ENCODE measurements at places on chromosomes 2 and 18.
A peak's percentile ranks its signal among the peaks of the same experiment; 100 is the strongest.

GRCh38 chr2:68412127-68412819, 47.2 kb downstream of the PLEK start:
- no peaks in the 10 kb centered on the region for H3K36me3 ChIP-seq
- no peak overlapping the region for H3K27ac ChIP-seq
- peaks cover 21% of the 10 kb centered on the region for H3K27me3 ChIP-seq
- no peak overlapping the region for H3K4me3 ChIP-seq
- peaks cover 4% of the 10 kb centered on the region for H3K4me1 ChIP-seq
- no peak for DNase-seq

DNA sequence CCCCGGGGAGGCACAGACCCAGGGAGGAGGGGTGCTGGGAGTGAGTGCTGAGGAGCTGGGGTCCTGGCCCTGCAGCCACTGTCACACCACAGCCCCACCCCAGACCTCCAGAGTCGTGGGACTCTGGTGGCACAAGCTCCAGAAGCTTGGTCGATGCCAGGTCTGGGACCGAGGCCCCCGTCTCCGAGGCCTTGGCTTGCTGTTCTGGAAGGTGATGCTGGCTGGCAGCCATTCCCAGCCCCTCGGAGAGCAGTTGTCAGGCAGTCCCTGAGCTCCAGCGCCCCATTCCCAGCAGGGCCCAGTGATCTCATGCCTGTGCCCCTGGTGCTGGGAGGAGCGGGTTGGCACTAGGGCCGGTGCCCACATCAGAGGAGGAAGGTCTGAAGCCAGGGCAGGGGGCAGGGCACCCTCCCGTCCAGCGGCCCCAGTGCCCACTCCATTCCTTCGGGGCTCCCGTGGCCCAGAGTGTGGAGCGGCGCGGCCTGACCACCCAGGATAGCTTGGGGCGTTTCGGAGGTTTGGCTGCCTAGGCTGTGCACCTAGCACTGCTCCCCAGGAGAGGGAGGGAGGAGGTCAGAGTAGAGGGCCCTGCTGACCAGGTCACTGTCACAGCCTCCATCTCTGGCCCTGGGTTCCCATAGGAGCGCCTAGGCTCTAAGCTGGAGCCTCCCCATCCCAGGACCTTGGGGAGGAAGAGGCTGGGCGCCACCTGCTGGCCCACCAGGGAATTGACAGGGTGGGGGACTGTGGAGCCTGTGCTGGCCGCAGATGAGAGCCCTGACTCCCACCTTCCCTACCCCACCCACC, 16.8 kb upstream of the ALPI start:
- H3K27me3 ChIP-seq, result peaks cover 2% of the 10 kb centered on the region
- no peaks in the 10 kb centered on the region for H3K4me1 ChIP-seq

DNA sequence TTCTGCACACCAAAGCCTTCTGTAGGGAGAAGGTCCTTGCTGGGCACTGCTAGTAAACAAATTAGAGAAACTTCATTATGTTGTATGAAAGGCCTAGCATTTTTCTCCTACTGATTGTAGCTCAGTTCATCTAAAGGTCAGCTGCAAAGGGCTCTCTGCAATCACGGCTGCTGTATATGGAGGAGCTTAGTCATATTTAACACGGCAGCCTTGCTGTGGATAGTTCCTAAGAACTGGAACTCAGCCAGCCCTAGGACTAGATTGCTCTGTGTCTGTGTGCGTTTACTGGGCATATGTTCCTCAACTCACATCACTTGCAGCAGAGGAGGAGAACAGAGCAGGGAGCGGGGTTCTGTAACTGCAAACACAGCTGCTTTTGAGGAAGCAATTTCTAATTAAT, 1103.9 kb upstream of the KLHL29 start:
- H3K27ac ChIP-seq, result no peak overlapping the region
- no peak for DNase-seq

DNA sequence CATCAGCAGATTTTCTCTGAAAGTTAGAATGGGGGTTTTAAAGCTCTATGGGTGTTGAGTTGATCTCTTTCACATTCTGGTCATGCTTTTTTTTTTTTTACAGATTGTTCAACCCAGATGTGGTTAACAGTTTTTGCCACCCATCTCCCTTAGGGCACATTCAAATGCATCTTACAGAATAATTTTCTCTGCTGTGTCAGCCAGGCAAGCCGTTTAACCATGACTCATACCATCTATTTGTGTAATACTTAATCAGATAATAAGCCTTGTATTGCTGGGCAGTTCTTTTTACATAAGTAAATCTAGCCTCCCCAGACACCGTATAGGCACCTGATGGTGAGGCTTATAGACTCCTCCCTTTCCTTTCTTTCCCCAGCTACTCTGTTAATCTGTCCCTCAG, 62.0 kb downstream of the TGIF1 start:
- no peak overlapping the region for H3K4me3 ChIP-seq
- H3K27me3 ChIP-seq, result peaks cover 1% of the 10 kb centered on the region
- no peak for DNase-seq
- no peak overlapping the region for H3K27ac ChIP-seq
- H3K4me1 ChIP-seq, result peaks cover 3% of the 10 kb centered on the region

GRCh38 chr18:74748809-74749208, 151.1 kb downstream of the ZNF407 start:
- no peak overlapping the region for H3K27ac ChIP-seq
- H3K36me3 ChIP-seq, result no peaks in the 10 kb centered on the region
- H3K27me3 ChIP-seq, result no peaks in the 10 kb centered on the region
- no peaks in the 10 kb centered on the region for H3K4me1 ChIP-seq
- no peak for DNase-seq

DNA sequence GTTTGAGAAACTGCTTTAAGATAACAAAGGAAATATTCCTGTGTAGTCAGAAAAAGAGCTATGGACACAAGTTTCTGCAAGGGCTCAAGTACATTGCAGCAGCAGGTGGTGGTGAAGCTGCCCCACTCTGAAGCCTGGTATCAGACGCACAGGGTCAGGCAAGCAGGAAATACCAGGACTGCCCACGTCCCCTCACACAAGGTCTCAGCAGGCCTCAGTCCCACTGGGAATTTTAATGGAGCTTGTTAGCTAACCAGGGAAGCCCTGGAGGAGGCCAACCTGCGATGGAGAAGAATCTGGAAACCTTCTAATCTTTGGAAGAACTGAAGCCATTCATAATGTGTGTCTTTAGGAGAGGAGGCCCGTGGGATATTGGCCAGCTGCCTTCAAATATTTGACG, 168.3 kb downstream of the UXS1 start:
- H3K36me3 ChIP-seq, result no peaks in the 10 kb centered on the region
- peaks cover 7% of the 10 kb centered on the region for H3K27me3 ChIP-seq
- H3K4me3 ChIP-seq, result no peak overlapping the region
- H3K27ac ChIP-seq, result no peak overlapping the region

DNA sequence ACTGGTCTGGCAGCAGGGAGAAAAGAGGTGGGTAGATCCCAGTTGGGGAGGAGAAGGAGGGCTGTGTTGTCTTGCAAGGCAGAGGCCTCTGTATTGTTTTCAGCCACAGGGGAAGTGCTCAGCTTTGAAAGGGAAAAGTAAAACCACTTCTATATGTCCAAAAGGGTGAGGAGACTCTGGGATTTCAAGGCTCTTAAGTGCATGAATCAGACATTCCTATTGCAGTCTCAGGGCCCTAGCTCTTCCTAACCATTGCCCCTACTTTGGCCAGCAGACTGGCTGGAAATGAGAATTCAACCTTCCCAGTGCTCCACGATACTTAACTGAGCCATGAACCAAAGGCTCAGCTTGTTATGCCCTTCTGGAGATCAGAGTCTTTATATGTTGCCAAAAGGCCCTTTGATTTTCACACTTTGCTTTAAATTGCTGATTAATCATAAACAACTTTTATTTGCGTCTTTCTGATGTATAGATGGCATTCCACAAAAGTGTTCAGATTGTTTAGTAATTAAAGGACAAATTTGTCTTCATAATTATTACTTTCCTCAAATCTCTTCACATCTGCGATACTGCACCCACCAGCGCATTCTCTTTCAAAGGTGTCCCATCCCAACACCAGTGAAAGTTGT, 313.8 kb upstream of the MMADHC start:
- H3K36me3 ChIP-seq, result no peaks in the 10 kb centered on the region
- no peaks in the 10 kb centered on the region for H3K4me1 ChIP-seq
- H3K4me3 ChIP-seq, result no peak overlapping the region
- H3K27ac ChIP-seq, result no peak overlapping the region
- no peaks in the 10 kb centered on the region for H3K27me3 ChIP-seq
- no peak for DNase-seq

GRCh38 chr18:57443247-57443646, 8.1 kb downstream of the ONECUT2 start:
- H3K4me3 ChIP-seq, result no peak overlapping the region
- H3K27ac ChIP-seq, result no peak overlapping the region
- H3K27me3 ChIP-seq, result peaks cover 68% of the 10 kb centered on the region

DNA sequence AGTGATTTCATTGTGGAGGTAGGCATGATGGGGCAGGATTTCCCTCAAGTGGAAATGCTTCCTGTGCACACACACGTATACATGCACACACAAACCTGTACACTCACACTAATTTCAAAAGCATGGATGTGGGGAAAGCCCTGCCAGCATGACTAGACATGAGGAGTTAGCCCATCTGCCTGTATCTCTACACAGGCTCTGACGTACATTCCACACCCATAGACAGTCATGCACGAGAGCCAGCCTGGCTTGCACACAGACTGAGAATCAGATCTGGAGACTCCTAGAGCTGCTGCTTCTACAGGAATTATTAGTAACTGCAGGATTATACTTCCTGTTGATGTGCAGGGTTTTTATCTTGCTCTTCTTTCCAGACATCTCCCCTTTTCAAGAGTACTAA, 27.3 kb upstream of the NFU1 start:
- H3K27ac ChIP-seq, result no peak overlapping the region
- peaks cover 51% of the 10 kb centered on the region for H3K36me3 ChIP-seq
- no peak for DNase-seq

- H3K27ac ChIP-seq, result peak overlapping the region; percentile 34
- peaks cover 18% of the 10 kb centered on the region for H3K4me1 ChIP-seq
- H3K36me3 ChIP-seq, result no peaks in the 10 kb centered on the region
- peaks cover 4% of the 10 kb centered on the region for H3K27me3 ChIP-seq
Observed at GRCh38 chr2:128520340-128520739, 201.7 kb upstream of the HS6ST1 start.

- no peaks in the 10 kb centered on the region for H3K27me3 ChIP-seq
- H3K27ac ChIP-seq, result no peak overlapping the region
Observed at GRCh38 chr2:119369845-119370244, 3.1 kb downstream of the DBI start.

DNA sequence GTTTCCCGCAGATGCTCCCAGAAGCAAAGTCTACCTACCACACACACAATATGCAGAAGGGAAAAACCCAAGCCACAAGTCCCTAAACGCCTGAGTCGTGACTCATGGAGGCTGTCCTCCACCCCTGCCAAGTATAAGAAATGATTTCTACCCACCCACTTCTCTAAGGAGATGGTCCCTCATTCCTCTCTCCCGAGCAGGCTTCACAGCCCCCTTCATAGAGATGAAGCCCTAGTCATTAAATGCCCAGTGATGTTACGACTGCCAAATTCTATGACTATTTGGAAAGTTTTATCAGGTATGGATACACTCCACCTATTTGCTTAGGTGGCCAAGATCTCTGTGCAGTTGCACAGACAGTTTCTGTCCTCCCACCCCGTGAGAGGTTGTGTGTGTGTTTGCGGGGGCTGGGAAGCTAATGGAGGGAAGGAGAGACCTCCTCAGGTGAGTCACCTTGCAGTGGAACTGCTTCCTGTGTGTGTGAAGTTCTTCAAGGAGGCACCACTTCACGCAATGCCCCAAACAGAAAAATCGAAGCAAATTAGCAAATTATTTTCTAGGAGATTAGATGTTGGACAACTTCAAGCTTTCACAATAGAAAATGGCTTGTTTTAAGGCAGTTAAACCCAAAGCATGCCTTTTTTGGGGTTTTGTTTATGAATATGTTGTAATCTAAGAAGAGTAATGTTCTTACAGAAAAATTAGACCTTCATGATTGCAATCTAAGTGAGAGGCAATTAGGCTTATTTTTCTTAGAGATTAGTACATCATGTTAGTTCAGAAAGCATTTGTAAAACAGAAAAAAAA, 175.2 kb downstream of the TGIF1 start:
- H3K4me1 ChIP-seq, result peaks cover 22% of the 10 kb centered on the region
- peak overlapping the region; percentile 62 for H3K4me3 ChIP-seq
- peak; percentile 83 for DNase-seq
- no peaks in the 10 kb centered on the region for H3K36me3 ChIP-seq

DNA sequence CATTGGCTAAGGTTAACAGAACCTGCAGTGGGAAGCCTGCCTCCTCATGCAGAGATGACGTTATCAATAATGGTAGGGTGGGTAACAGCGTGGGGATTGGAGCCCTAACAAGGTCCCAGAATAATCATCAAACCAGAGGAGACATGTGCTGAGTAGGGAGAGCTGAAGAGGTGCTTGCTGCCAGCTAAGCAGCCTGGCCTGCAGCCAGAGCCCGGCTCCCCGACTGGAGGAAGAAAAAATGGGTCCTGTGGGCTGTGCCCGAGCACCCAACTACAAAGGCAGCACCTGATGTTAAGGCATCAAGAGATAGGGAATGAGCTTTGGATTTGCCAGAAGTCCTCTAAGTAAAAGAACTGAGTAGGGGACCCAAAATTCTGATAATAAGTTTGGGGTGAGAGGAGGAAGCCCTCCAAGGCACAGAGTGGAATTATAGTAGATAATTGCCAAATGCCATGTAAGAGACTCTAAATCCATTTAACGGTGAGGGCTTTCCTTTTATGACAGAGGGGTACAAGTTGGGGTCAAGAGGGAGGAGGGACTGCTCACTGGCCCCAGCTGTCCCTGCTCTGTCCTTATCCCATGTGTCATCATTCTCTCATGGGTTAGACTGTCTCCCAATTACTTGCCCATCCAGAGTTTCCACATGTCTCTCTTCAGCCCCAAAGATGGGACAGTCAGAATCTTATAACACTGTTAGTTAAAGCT, 156.1 kb downstream of the ANTXR1 start:
- no peak overlapping the region for H3K27ac ChIP-seq
- no peaks in the 10 kb centered on the region for H3K4me1 ChIP-seq
- H3K27me3 ChIP-seq, result peaks cover 29% of the 10 kb centered on the region
- H3K36me3 ChIP-seq, result no peaks in the 10 kb centered on the region
- no peak overlapping the region for H3K4me3 ChIP-seq
- DNase-seq, result no peak

DNA sequence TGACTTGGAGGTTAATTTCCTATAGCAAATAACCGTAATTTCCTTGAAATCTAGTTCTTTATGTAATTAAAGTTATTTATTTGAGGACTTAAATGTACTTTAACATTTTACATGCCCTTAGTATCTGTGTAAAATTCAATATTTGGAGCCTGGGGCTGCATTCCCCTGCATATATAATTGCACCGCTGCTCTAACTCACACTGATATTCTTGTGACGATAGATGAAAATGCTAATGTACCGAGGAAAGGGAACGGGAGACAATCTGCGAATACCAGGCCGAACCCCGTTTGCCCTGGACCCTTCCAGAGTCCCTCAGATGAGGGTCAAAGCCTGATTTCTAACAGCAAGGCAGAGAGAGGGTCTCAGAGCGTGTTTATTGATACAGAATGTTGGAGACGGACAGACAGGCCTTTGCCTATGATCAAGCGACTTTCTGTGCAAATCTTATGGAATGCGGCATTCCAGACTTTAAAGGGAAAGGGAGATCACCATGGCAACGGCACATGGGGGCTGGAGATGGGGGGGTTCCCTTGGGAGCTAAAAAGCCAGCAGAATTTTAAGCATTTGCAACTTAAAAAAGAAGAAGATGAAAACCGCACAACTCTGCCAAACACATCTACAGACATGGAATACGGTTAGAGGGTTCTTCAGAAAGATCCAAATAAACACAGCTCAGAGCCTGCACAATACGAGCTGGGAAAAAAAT, 57.6 kb upstream of the TWIST2 start:
- DNase-seq, result no peak
- H3K4me1 ChIP-seq, result no peaks in the 10 kb centered on the region
- no peak overlapping the region for H3K27ac ChIP-seq
- no peak overlapping the region for H3K4me3 ChIP-seq
- no peaks in the 10 kb centered on the region for H3K36me3 ChIP-seq

- H3K27ac ChIP-seq, result no peak overlapping the region
- no peak overlapping the region for H3K4me3 ChIP-seq
- peaks cover 24% of the 10 kb centered on the region for H3K27me3 ChIP-seq
- no peak for DNase-seq
Observed at GRCh38 chr18:58586269-58586668, 42.6 kb downstream of the ALPK2 start.
